ENCODE measurements at places on chromosomes 4 and X.

DNA sequence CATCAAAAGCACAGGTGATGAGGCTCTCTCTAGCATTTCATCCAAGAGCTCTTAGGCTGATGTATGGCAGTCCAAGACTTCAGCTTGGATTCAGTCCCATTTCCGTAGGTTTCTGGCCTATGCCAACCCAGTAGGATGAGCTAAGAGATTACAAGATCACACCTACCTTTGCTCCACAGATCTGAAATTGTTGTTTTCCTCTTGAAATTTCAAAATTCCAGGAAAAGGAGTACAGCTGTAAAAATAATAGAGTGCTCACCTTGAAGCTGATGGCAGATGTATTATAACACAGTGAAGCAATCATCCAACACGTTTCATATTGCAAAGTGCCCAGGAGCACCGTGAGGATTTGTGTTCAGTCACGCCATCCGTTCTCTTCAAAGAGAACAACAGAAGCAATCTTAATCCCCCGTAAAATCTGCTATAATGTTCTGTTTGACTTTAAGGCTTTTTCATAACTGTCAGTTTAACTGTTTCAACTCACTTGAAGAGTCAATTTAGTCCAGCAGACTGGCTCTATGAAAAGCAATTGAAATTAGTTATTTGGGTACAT is 137.5 kb downstream of the CPE start:
- DNase-seq, result no peak

- DNase-seq, result peak; percentile 44
Measured at GRCh38 chrX:16788477-16788876, 2.2 kb downstream of the TXLNG start.

- no peak for DNase-seq
Measured at GRCh38 chrX:69813677-69814076, 197.8 kb downstream of the EDA start.

- DNase-seq, result no peak
Measured at GRCh38 chr4:30920043-30920442, 199.9 kb downstream of the PCDH7 start.

DNA sequence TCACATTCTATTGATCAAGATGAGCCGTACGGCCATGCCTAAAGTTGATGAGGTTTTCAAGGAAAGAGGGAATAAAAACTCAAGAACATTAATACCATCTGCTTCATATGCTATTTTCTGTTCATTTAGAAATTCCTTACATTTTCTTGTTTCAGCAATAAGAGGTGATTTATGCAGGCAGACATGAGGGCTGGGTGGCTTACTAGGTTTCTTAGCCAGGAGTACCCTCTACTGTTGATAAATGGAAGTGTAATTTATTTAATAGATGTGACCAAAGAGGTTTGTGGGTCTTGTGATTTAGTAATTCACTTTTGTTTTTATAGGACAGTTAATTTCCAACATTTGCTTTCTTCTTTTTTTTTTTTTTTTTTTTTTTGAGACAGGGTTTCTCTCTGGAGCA is 6.4 kb upstream of the SMIM9 start:
- peak; percentile 85 for DNase-seq

- no peak for DNase-seq
Measured at GRCh38 chrX:138794246-138794645, 82.7 kb upstream of the FGF13 start.

DNA sequence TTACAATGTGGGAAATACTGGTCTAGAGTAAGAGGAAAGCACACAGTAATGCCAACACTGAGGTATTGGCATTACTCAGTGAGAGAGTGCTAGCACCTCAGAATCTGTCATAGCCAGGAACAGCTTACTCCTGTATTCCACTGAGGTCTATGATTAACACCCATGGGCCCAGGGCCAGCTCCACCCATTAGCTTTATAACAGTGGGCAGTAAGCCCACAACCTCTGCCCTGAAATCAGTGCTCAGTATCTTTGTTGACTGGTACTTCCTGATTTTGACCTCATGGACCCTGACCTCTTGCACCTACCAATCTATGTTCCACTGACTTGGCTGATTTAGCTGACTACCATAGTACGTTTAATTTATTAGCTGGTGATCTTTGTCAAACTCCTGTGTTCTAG is 56.1 kb downstream of the LANCL3 start:
- DNase-seq, result no peak

DNA sequence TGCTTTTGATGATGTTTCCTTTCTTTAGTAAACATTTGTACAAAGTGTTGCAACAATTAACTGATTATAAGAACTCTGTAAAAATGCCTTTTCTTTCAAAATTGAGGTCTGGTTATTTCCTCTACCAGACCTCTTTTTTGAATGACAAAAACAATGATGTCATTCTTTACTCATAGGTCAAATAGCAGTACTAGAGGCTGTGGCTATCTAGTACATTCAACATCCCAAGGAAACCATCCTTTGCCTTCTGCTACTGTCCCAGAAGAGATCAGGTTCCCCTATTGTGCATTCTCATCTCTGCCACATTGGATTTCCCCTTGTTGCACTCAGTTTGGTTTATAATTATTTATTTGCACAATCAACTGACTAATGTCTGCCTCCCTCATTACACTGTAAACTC is 19.1 kb upstream of the MAD2L1 start:
- DNase-seq, result peak; percentile 49

DNA sequence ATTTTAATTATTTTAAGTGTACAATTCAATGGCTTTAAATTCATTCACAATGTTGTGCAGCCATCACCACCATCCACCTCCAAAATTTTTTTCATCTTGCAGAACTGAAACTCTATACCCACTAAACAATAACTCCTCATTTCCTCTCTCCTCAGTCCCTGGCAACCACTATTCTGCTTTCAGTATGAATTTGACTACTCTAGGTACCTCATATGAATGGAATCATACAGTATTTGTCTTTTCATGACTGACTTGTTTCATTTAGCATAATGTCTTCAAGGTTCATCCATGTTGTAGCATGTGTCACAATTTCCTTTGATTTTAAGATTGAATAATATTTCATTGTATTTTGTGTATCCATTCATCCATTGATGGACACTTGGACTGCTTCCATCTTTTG is 46.9 kb downstream of the KIF4A start:
- DNase-seq, result no peak

GRCh38 chr4:48546336-48546735 is 56.3 kb downstream of the ZAR1 start:
- DNase-seq, result peak; percentile 75

GRCh38 chr4:73432169-73433000 is 3.6 kb upstream of the AFP start:
- DNase-seq, result no peak

DNA sequence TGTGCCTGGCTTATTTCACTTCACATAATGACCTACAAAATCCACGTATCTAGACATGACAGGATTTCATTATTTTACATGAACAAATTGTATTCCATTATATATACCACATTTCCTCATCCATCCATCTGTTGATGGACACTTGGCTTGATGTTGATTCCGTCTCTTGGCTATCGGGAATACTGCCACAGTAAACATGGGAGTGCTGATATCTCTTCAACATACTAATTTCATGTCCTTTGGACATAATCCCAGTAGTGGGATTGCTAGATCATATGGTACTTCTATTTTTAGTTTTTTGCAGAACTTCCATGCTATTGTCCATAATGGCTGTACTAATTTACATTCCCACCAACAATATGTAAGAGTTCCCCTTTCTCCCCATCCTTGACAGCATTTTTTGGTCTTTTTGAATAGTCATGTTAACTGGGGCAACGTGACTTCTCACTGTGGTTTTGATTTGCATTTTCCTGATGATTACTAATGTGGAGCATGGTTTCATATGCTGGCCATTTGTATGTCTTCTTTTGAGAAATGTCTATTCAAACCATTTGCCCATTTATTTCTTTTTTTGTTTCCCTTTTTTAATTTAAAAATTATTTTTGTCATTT is 68.9 kb downstream of the HTRA3 start:
- no peak for DNase-seq

DNA sequence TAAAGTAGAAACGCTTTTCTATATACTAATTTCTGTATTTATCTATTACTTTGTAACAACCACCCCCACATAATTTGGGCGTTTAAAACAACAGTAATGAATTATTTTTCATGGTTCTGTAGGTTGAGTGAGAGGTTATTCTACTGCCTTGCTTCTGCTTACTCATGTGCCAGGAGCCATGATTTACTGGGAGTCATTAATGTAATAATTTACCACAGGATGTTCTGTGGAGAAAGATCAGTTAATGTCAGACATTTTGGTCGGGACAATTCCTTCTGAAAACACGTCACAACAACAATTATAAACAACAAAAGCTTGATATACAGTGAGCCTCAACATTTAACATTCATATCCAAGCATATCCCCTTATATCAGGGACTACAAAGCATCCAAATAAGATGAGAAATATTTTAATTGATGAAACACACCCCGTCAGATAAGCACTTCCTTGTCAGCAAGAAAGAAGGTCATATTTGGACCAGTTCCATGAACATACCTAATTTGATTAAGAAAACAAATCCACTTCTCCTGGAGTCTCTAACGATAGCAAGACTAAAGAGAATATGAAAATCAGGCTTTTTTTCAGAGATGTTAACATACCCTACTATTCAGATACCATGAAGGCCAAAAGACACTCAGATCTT is 238.5 kb downstream of the PRDM5 start:
- no peak for DNase-seq

GRCh38 chr4:173448608-173449379 is 49.9 kb upstream of the SCRG1 start:
- no peak for DNase-seq

DNA sequence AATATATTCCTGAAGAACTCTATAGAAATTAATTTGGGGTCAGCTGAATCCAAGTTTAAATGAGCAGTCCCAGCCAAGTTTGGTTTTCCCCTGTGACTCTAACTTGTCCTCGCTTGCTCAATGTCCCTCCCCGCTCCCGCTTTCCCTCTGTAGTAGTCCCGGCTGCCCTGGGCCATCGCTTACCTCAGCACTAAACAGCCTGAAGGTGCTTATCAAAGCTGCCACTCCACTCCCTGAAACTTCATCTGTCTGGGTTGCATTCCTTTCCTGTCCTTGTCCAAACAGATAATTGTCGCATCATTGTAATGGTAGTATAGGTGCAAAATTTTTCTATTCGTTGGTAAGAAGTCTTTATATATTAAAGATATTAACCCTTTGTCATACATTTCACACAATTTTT is 12.8 kb downstream of the SLC25A43 start:
- no peak for DNase-seq

DNA sequence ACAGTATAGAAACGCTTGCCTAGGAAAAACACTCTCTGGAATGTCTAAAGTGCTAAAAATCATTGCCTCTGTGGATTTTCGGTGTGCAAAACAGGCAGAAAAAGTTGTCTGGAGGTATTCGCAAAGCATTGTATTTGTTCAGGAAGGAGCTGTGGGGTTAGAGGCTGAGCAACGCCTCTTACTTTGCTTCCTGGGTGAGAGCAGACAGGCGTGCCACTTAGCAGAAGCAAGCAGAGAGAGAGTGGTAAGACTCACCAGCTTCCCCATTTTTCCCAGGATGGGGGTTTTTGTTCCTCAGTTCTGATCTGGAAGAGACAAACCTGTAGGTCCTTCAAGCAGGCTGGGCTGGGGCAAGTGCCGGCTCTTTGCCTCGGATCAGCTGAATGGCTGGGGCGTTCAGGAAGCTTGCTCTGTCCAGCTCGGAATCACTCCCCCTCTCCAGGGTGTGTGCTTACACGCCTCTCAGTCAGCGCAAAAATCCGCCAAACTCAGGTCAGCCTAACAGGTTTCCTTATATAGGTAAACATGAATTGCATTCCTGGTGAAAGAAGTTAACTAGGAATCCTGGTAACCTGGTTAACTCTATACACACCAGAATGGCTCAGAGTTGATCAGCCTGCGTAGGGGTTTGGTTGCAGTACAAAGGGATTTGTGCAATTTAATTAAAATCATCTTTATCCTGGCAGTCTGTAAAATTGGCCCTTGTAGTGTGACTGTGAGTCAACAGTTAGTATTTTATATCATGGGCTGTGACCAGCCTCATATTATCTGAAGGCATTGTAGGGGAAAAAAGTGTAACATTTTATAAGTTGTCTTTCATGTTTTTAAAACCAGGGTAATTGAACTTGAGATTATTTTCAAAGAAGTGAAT is 213.1 kb upstream of the MID1 start:
- peak; percentile 51 for DNase-seq

- no peak for DNase-seq
Measured at GRCh38 chrX:128848374-128848773, 674.9 kb downstream of the SMARCA1 start.

GRCh38 chr4:70706516-70706915 is 15.2 kb upstream of the RUFY3 start:
- no peak for DNase-seq

DNA sequence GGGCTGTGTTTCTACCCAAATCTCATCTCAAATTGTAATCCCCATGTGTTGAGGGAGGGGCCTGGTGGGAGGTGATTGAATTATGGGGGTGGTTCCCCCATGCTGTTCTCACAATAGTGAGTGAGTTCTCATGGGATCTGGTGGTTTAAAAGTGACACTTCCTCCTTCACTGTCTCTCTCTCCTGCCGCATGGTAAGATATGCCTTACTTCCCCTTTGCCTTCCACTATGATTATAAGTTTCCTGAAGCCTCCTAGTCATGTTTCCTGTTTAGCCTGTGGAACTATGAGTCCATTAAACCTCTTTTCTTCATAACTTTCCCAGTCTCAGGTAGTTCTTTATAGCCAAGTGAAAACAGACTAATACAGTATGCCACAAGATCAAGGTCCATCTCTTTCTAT is 70.0 kb upstream of the MSX1 start:
- DNase-seq, result no peak

- DNase-seq, result peak; percentile 54
Measured at GRCh38 chrX:45843518-45843917, 642.8 kb upstream of the DIPK2B start.

- DNase-seq, result no peak
Measured at GRCh38 chr4:3471886-3472285, 8.8 kb downstream of the DOK7 start.

DNA sequence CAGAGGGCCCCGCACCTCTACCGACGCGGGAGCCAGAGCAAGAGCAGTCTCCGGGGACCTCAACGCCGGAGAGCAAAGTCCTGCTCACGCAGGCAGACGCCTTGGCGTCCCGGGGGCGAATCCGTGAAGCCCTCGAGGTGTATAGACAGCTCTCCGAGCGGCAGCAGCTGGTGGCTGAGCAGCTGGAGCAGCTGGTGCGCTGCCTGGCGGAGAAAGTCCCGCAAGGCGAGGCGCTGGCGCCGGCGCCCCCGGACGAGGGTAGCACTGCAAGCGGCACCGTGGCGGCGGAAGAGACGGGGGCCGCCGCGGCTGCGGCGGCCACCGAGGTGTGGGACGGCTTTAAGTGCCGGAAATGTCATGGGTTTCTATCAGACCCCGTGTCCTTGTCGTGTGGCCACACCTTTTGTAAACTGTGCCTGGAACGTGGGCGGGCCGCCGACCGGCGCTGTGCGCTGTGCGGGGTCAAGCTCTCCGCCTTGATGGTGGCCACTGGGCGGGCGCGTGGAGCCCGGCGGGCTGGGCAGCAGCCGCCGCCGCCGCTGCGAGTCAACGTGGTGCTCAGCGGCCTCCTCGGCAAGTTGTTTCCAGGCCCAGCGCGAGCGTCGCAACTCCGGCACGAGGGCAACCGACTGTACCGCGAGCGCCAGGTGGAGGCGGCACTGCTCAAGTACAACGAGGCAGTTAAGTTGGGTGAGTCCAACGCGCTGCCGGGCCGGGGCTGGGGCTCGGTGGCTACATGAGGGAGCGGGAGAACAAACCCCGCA is 672 bp downstream of the LONRF3 start:
- DNase-seq, result no peak

Measured in choroid plexus epithelial cell (primary cell).